Pancreas (tissue), 10 donors: ENCODE measurements at places on chromosomes 16 and 17. TPM values are rescaled to one million over a fixed set of nuclear protein-coding genes. Genes with fewer than 3 reads are reported as not detected.
A peak's percentile ranks its signal among the peaks of the same experiment; 100 is the strongest.

Gene TMC7
- 0.73 TPM for polyA plus RNA-seq

Gene SPNS2
- 51.7 TPM for polyA plus RNA-seq

Gene SLC38A8
- 0.49 TPM for polyA plus RNA-seq

Gene APOBR
- 0.70 TPM for polyA plus RNA-seq

Gene YPEL2
- 6.7 TPM for polyA plus RNA-seq

Gene SEZ6
- polyA plus RNA-seq = 5.0 TPM

Gene SRRM2
- polyA plus RNA-seq = 850 TPM

Gene UMOD
- 5.5 TPM for polyA plus RNA-seq

DNA sequence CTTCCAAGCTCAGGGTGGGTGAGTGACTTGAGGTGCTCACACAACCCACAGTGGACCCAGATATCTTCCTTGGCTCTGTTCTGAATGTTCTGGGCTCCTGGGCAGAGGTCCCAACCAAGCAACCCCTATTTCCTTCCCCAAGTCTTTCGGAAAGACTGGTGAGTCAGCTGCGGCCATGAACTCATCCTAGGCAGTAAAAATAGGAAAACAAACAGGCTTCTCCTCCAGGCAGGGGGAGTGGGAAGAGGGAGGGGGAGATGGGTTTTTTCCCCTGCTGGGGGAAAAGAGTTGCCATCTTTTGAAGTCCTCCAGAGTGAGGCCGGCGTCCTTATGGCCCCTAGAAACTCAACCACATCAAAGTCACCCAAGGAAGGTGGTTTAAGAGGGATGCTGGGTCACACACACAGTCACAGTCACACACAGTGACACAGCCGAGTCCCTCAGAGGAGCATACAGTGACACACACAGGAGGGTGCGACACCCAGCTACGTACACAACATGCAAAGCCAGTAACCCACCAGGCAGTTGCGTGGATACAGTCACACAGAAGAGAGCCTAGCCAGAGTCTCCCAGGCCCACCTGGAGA is 16.0 kb upstream of the DLX4 start:
- DNase-seq = no peak

DNA sequence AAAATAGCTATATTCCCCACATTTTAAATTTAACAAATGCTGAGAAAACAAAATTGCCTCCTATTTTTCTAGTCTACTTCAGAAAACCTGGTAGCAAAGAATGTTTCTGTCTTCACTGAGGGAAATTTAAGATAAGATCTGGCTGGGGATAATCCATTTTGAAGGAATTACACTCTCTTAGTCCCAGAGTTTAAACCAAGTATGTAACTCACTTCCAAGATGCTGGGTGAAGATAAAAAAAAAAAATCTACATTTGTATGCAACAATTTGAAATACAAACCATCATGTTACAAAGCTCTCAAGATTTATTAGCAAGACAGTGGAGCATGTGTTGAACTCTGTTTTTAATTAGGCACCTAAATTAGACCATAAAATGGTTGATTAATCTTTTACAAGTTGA is 5.7 kb downstream of the HS3ST3B1 start:
- DNase-seq = no peak

- DNase-seq = peak; percentile 69
Measured at GRCh38 chr16:30090610-30091331, 953 bp downstream of the TBX6 start.

GRCh38 chr16:65917466-65917865 is 449.0 kb upstream of the CDH5 start:
- no peak for DNase-seq

- DNase-seq = no peak
Measured at GRCh38 chr17:21458054-21458453, 81.9 kb downstream of the KCNJ12 start.

- DNase-seq = peak; percentile 86
Measured at GRCh38 chr17:28743243-28744103, at the start of gene TRAF4. TSS of gene TRAF4 (plus strand) at chr17:28744011. CDS start at chr17:28744113, 102 bp downstream.

- peak; percentile 51 for DNase-seq
Measured at GRCh38 chr17:6556121-6557039, at the start of gene PITPNM3. TSS of gene PITPNM3 (minus strand) at chr17:6556555. CDS start at chr17:6556406, 149 bp downstream.

DNA sequence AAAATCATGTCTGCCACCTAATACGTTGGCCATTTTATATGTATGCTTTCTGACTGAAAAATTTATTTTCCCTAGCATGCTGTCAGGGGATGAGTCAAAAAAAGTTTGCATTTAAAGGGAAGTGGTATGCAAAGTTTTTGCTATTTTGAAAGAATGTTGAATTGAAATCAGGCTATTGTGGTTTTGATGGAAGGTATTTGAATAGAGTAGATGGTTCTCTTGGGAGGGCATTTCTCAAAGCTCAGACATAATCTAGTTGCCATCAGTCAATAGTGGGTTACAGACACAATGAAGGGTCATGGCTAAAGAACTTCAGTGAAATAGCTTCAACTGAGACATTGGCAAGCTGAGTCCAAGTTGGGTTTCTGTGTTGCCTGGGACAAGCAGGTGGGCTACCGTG is 102.4 kb downstream of the MAP2K6 start:
- no peak for DNase-seq

DNA sequence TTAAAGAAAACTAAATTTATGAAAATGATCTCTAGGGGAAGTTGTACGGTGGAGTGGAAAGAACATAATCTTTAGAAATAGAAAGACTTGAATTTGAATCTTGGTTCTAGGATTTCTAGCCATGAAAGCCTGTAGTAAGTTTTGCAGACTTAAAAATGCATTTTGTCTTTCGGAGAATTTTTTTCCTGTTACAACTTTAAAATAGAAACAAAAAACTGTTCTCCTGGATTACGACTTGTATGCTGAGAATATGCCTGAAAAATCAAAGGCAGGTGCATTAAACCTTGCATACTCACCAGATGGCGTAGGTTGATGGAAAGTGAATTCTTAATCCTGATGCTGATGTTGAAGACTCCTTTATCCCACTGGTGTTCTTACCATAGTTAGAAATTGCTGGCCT is 7.5 kb upstream of the MPHOSPH6 start:
- no peak for DNase-seq

GRCh38 chr16:88703486-88704309 is 2.5 kb downstream of the RNF166 start:
- no peak for DNase-seq

DNA sequence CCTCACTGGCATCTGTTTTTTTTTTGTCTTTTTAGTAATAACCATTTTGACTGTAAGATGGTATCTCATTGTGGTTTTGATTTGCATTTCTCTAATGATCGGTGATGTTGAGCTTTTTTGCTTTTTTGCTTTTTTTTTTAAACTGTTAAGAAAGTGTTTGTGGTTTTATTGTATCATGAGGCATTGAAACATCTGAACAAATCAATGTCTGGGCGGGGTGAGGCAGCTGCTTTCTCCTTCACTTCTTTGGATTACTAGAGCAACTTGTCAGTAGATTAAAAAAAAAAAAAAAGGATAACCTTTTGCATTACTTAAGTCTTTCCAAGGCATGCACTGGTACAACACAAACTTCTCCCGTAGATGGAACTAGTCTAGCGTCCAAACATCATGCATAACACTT is 191.7 kb downstream of the CEP112 start:
- DNase-seq = no peak

DNA sequence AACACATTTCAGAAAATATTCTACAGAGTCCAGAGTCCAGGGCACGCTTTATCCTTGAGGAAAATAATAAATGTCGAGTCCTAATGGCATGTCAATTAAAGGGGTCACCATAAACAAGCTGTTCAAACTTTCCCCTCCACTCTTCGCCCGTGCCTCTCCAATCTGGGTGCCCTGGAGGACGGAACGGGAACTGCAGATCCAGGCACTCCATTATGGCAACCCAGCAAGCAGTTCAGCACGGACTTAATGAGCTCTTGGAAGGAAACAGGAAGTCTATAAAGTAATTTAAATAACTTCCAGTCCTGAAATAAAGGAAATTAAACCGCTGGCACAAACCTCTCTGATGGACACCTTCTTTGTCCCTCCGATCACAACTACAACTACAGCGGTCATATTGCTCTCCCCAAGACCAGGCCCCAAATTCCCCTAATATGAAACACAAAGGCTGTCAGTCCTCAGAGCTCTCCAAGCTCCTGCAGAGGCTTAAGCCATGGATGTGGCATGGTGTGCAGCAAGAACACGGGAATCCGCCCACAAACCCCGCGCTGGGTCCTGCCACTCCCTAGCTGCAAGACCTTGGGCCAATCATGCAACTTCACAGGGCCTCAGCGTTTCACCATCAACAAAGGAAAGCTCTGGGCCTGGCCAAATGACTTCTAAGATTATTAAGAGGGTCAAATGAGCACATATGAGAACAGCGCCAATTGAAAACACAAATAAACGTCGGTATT is 52.6 kb downstream of the ZFHX3 start:
- DNase-seq = no peak

GRCh38 chr16:55043499-55043898 is 112.8 kb downstream of the IRX5 start:
- DNase-seq = no peak

DNA sequence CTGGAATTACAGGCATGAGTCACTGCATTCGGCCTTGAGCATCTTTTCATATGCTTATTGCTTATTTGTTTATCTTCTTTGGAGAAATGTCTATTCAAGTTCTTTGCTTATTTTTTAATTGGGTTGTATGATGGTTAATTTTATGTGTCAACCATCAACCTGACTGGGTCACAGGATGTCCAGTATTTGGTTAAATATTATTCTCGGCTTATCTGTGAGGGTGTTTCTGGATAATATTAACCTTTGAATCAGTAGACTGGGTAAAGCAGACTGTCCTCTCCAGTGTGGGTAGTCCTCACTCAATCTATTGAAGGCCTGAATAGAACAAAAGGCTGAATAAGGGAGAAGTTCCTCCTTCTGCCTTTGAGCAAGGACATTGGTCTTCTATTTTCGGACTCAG is 142.0 kb downstream of the SSH2 start:
- DNase-seq = no peak

DNA sequence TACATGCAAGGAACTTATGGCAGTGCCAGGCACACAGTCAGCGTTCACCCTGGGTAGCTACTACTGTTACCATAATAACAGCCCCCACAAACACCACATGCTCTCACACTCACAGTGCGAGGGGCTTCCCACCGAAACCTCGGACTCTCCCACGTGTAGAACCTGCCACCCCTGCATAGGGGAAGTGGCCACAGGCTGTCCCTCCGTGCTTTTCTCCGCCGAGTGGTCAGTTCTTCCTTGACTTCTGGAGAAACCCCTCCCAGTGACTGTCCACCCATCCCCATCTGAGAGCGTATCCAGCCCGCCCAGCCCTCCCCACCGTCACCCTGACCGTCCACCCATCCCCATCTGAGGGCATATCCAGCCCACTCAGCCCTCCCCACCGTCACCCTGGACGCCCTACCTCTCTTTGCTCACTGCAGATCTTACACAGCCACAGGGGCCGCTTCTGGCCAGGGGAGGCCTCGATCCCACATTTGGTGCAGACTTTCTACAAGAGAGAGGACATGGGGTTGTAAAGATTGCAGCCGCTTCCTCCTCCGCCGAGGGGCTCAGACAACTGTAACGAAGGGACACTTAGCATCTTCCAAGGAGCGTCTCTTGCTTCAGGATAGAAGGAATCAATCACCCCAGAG is 71.1 kb downstream of the RPH3AL start:
- DNase-seq = no peak

- DNase-seq = no peak
Measured at GRCh38 chr17:27453471-27453870, 2.8 kb upstream of the KSR1 start.

DNA sequence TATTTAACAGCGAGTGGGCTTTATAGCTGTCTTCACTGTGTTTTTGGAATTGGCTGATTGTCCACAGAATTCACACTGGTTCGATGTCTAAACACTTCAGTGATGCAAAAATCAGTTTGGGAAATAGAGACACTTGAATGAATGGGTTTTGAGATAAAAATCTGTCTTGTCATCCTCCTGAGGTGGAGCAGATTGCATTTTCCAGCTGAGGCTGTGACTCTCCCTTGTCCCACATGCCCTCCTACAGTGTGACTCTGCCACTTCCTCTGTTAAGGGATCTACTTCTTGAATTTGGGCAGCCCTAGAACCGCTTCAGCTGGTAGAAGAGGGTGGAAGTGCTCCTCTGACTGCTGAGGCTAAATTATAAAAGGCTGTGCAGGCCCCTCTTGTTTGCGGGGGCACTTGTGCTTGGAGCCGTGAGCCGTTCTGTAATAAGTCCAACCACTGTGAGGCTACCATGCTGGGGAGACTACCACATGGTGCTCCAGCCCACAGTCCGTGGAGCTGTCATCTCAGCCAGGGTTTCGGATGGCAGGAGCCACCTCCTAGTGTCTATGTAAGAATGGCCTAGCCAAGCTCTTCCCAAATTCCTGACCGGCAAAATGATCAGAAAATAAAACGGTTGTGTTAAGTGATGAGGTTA is 175.9 kb downstream of the SPECC1 start:
- DNase-seq = no peak

GRCh38 chr17:72661116-72661944 is 431.2 kb downstream of the SLC39A11 start:
- DNase-seq = no peak

DNA sequence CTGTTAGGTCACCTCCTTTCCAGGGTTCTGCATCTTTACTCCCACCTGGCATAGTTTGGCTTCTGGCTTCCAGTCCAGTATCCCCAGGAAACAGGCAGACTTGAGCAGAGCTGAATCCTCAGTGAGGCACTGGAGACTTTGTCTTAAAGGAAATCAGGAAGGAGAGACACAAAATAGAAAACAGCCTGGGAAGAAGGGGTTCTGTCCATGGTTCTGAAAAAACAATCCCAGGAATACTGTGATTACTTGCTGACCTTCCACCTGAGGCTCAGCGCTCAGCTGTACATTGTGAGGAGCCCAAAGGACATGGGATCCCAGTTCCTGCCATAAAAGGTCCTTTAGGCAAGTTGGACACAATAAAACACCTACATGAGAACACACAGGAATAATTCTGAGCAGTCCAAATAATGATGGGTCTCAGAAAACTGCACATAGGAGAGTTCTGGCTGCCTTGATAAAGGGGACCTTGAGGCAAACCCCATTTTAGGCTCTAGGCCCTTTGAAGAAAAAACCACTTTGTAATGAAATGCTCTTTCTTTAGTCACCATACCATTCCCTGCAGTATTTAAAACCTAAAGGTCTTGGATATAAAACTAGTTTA is 81.4 kb upstream of the CRHR1 start:
- DNase-seq = no peak

DNA sequence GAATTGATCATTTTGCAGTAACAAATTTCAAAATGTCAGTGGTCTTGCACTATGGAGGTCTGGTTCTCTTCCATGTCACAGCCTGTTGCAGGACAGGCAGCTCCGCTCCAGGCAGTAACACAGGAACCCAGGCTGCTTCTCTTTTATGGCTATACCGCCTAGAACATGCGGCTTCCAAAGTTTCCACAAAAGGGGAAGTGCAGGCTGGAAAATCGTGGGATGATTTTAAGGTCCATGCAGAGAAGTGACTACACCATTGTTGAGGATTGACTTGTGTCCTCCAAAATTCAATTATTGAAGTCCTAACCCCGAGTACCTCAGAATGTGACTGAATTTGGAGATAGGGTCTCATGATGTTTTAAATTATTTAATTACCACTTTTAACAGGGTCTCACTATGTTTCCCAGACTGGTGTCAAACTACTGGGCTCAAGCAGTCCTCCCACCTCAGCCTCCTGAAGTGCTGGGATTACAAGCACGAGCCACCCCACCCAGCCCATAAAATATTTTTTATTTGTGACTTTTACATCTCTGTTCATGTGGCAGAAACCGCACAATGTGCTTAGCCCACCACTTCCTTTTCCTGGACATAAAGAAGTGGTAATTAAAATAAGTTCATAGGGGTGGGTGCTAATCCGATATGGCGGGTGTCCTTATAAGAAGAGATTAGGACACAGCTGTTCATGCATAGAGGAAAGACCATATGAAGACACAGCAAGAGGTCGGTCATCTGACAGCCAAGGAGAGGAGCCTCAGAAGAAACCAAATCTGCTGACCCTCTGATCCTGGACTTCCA is 279.2 kb upstream of the RPL38 start:
- DNase-seq = no peak
